ENCODE measurements at places on chromosomes 2 and 18.

GRCh38 chr2:223477318-223477717 is 124.8 kb downstream of the SCG2 start:
- no peak for DNase-seq

DNA sequence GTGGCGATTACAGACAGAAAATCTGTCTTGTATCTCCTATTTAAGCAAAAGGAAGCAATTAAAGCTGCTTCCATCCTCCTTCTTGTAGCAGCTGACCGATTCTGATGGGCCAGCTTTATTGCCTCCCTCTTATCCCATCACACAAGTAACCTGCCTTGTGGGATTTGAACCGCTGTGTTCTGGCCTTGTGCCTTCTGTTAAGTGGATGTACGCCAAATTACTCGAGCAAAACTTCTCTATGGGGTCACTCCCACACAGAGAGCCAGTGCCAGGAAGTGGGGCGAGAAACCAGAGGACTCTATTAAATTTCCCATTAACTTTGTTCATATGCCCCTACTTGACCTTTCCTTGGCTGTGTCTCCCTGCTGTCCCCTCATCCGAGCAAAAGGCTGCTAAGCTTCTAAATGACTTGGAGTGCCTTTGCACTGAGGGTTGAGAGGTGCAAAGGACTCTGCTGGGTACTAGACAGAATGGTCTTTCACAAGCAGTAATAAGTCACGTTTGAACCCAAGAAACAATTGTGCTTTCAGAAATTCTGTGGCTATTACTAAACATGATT is 672.5 kb downstream of the MBD2 start:
- peak; percentile 1 for DNase-seq

DNA sequence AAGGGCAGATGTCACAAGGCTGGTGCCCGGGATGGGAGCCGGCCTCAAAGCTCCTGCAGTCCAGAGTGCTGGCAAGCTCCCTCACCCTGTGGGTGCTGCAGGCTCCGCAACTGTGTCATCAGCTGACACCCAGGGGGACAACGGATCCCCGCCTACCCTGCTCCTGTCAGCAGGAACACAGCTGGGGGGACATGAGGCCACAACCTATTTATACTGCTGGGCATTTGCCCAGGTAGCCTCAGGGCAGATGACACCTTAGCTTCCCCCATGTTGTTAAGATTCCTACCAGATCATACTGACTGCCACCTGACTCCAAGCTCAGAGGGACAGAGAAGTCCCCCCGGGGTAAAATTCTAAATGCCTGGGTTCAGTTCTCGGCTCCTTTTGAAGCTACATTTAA is 1.2 kb downstream of the ANKRD23 start:
- DNase-seq: no peak

DNA sequence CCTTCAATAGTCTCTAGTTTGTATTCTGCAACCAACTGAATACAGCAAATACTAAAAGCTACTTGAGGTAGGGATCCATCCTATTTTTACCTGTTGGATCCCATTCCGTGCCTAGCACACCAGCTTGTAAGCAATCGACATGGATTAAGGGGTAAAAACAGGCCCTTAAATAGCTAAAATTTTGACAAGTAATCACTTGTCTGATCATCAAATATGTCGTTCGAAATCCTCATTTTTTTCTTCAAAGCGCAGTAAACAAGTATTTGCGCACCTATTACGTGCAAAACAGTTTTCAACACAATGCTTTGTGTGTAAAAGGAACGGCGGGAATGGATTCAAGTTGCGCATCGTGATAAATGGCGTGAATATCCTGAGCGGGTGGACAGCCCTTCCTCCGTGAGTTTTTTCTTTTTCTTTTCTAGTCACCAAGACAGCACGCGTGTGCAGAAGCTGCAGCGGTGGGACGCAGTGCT is 1.4 kb upstream of the ACVR2A start:
- no peak for DNase-seq

DNA sequence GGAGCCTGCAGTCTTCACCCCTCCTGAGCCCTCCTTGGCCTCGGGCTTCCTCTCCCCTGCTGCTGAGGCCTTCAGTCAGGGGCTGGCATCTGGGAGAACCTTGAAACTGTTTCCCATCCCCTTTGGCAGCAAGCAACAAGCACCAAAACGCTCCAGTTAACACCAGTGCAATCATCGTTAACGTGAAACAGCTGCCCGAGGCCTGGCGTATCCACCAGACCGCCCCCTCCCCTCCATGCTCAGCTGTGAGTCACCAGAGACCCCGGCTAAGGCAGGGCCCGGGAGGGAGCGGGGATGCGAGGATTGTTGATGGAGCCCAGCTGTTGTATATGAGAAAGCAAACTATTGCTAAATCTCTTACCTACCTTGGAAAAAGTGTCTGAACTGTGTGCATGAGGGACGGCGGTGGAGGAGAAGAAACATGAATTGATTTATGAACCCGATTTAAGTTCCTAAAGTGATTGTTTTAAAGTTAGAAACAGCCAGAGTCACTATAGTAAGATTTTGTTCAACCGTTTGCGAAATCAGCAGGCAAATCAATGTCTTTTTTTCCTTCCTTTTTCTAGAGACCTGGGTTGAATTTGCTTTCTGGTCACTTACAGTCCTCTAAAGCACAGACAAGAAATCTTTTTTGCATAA is 5.2 kb downstream of the ZFP36L2 start:
- DNase-seq: peak; percentile 75

- no peak for DNase-seq
These were observed 39.8 kb upstream of the SNED1 start for GRCh38 chr2:240958366-240959213.

DNA sequence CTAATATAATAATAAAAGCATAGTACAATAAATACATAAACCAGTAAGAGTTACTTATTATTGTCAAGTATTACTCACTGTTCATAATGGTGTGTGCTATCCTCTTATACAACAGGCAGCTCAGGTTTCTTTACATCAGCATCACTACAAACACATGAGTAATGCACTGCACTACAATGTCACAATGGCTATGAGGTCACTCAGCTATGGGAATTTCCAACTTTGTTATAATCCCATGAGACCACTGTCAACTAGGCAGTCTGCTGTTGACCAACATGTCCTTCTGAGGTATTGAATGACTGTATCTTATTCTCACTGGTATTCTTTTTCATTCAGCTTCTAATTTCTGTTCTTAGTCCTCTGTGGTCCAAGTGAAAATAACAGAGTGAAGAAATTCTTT is 250.4 kb upstream of the DSEL start:
- DNase-seq: no peak

- DNase-seq: no peak
These were observed 8.2 kb upstream of the CLIP4 start for GRCh38 chr2:29106980-29107388.

- DNase-seq: no peak
These were observed 3.6 kb downstream of the CNOT11 start for GRCh38 chr2:101256316-101256715.

DNA sequence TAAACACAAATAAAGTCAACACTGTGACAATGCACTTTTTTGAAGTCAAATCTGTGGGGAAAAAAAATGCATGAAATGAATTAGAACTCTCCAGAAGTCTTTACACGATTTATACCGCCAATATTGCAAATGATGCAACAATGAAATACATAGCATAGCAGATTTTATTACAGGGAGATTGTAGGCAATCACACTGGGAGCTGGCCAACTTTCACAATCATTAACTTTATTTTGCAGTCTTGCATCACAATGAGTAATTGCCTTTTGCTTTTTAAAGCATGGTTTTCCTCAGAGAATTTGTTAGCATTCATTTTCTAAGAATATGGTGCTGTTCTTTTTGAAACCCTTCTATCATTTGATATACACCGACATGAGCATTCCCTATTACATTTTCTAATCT is 366.4 kb upstream of the FSIP2 start:
- DNase-seq: no peak

GRCh38 chr2:27379836-27380625 is 503 bp downstream of the ZNF513 start:
- DNase-seq: no peak

DNA sequence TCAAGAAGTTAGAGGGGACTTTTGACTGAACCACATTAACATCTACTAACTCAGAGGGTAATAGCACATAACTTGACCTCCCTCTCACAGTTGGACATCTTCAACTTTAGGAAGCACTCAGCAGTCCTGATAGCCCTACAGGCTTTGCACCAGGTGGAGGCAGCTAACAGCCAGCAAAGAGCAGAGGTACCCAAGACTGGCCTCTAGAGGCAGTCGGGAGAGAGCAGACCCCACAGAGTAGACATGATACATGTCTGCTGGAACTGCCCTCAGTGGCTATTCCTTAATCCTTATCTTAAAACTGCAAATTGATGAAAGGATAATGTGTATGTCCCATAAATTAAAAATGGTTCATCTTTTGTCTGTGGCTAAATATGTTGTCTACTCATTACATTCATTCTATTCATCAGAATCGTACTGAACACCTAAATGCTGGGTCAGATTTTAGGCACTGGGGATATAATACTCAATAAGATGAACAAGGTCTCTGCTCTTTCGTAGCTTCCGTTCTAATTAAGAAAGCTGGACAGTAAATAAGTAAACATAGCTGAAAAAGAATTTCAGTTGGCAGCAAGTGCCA is 49.8 kb downstream of the CAB39 start:
- DNase-seq: no peak

DNA sequence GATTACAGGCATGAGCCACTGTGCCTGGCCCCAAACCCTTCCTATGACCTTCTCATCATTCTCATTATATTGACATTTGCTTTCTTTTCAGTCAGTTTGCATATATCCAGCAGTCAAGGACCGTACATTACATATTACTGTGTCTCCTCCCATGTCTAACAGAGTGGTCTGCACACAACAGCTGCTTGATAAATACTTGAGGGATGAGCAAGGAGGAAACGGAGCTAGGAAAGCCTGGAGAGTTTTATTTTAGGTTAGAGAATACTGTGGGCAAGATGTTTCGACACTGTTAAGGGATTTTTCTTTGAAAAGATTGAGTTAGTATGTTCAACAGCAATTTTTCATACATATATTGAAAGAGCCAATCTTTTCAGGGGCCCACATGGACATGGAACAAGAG is 76.2 kb upstream of the CHRNA1 start:
- no peak for DNase-seq

DNA sequence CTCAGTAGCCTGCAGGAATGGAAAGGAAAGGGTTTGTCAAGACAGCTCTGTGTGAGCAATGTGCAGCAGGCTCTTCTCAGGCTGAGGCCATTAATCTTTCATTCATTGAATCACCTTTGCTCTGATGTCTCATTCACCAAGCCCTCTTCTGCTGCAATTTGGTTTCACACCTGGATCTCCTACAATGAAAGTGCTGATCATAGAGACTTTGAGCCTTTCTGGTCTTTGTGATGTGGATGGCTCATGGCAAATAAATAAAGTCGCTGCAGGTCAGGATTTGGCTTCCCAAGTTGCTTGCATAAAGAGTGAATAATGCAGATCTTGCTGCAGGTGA is 95.8 kb upstream of the SPRED2 start:
- DNase-seq: no peak

- DNase-seq: no peak
These were observed 59.6 kb upstream of the REL start for GRCh38 chr2:60821587-60822302.

GRCh38 chr2:20646446-20646845 is 4.5 kb downstream of the HS1BP3 start:
- no peak for DNase-seq

GRCh38 chr2:170143045-170143717 is 34.8 kb upstream of the MYO3B start:
- no peak for DNase-seq
